ENCODE measurements at places on chromosomes 12 and 14. TPM values are rescaled to one million over a fixed set of nuclear protein-coding genes. Genes with fewer than 3 reads are reported as not detected.

GRCh38 chr12:105476616-105477015 lies 146.1 kb downstream of the C12orf75 start:
- no peak for DNase-seq

DNA sequence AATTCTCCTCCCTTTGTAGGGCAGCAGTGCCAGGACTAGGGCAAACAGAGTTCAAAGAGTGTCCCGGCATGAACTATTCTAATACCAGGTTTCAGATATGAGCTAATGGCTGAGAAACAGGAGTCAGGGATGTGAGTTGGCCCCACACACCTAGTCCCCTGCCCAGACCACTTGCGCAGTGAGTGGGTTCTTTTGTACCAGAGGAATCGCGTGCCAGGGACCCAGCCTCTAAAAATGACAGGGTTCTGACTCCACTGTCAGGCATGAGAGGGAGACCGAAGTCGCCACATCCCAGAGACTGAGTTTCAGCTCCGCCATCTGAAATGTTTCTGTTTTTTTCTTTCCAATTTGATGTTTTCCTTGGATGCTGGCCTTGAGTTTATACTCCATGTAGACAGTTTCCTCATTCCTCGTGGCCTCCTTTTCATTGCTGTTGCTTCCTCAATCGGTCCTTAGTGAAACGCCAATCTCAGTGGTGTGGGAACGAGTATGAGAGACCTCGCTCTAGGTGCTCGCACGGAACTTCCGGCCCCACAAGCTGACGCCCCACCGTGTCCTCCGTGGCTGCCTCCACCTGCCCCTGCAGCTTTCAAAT lies 31.5 kb downstream of the FBXL14 start:
- no peak for DNase-seq

Gene CLBA1
- total RNA-seq = 22.3 TPM

Gene RAPGEF3
- total RNA-seq = 26.5 TPM

- peak; percentile 19 for DNase-seq
Observed at GRCh38 chr14:78341827-78342389, 171.7 kb downstream of the NRXN3 start.

Gene DGKA
- 33.7 TPM for total RNA-seq

DNA sequence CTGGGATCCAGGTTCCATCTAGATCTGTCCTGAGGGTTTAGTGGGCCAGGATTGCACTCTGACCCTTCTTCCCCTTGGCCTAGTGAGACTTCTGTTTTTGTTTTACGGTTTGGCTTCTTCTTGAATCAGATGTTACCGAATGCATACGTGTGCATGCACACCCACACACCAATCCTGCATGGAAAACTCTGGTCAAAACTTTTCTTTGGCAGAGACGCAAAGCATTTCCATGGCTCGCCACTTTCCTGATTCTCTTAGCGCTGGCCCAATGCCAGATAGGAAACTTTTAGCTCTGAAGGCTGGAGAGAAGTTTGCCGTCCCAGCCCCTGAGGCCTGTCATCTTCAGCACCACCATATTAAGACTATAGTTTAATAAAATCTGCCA lies 67.4 kb upstream of the ACTN1 start:
- peak; percentile 82 for DNase-seq

Gene SMIM41
- 6.5 TPM for total RNA-seq

GRCh38 chr12:14913381-14913781 lies 25.0 kb downstream of the ERP27 start:
- DNase-seq = peak; percentile 32

- peak; percentile 29 for DNase-seq
Observed at GRCh38 chr14:38125481-38126037, 82.1 kb upstream of the SSTR1 start.

DNA sequence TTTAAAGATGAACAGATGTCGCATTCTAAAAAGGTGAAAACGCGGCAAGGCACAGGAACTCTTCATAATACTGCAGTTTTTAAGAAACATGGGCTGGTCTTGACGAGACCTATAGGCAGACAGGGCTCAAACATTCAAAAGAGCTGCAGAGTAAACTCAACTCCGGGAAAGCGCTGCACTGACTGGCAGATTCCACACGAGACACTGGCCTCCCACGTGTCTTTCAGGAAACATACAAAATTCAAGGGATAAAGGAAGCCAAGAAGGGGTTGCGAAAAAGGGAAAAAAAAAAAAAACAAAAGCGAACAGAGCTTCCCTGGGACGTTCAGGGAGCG lies 614 bp upstream of the ARF6 start:
- peak; percentile 83 for DNase-seq

GRCh38 chr12:20212658-20213555 lies 155.4 kb upstream of the PDE3A start:
- peak; percentile 95 for DNase-seq

Gene MYRFL
- total RNA-seq = 1.9 TPM

Gene CBX5
- total RNA-seq = 50.9 TPM

DNA sequence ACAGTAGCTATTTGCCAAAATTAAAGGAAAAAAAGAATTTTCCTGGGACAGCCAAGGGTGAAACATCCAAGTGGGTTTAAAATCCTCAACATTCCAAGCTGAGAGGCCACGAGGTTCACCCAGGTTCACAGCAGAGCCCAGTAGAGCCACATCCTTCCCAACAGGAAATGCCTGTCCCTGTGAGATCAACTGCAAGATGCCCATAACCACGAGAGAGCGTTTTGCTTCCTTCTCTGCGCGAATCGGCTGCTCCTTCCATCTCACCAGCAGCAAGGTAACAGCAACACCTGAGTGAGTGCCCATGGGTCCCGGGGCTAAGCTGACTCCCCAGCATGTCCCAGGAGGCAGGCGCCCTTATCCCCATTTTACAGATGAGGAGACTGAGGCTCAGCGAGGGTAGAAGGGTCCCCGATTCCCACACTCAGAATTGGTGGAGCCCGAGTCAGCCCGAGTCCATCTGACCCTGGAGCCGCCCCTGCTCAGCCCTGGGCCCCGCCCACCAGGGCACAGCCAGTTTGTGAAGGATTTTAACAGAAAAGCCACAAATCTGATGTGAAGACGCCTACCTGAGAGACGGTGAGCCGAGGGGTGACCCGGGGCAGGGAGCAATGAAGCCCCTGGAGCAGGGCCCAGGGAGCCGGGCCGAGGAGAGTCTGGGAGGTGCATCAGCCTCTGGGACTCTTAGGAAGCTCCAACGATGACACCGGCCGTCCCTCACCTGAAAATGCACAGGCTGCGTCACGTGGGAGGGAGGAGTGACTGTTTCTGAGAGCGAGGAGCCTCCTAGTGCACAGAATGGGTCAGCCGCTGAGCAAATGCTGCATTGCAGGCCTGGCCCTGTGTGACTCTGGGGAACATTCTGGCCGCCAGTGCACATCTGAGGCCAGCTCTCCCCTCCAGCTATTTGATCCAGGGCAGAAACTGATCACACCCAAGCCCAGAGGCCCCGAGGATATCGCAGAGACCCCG lies 236.9 kb upstream of the SFSWAP start:
- DNase-seq = no peak

- DNase-seq = no peak
Observed at GRCh38 chr12:122137681-122138080, 36.3 kb downstream of the IL31 start.

DNA sequence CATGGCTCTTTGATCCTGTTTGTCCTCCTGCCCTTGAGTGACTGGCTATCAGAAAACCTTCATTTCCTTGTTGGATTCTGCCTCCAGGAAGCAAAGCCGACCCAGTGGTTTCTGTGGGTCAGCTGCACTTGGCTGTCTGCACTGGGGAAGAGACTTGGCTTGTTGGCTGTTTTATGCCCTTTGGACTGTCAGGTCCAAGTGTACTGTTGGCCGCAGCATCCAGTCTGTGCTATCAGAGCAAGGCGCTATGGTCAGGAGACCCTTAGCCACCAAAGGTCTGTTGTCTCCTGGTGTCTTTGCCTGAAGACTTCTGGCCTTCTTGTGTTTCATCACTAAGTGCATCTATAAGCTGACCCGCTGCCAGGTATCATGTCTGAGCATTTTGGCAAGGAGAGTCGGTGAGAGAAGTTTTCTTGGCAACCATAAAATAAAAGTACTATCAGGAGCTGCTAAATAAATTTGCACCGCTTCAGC lies 177.4 kb upstream of the HIF1A start:
- DNase-seq = no peak

GRCh38 chr12:92551853-92552397 lies 150.9 kb upstream of the PLEKHG7 start:
- no peak for DNase-seq

Gene AVPR1A
- 1.1 TPM for total RNA-seq

Gene GALNT8
- total RNA-seq = 0.40 TPM

GRCh38 chr12:115233891-115234543 lies 550.0 kb upstream of the TBX3 start:
- no peak for DNase-seq

GRCh38 chr14:97841762-97842161 lies 1044.6 kb downstream of the VRK1 start:
- DNase-seq = no peak

GRCh38 chr12:70379846-70380245 lies 13.8 kb downstream of the KCNMB4 start:
- no peak for DNase-seq

DNA sequence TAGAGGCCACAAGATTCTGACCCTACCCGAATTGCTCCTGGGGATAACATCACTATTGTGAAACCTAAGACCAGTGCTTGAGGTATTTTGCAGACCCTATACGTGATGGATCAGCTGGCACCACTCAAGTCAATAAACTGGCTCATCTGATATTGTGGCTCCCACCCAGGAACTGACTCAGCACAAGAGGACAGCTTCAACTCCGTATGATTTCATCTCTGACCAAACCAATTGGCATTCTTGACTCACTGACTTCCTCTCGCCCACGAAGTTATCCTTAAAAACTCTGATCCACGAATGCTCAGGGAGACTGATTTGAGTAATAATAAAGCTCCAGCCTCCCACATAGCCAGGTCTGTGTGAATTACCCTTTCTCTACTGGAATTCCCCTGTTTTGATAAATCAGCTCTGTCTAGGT lies 1036.1 kb upstream of the TMEM132C start:
- no peak for DNase-seq

Gene LHX5
- not detected for total RNA-seq

Measured in lung (tissue), 17 donors.